Fibroblast of skin of back (primary cell): ENCODE measurements at places on chromosomes 6 and 20.

DNA sequence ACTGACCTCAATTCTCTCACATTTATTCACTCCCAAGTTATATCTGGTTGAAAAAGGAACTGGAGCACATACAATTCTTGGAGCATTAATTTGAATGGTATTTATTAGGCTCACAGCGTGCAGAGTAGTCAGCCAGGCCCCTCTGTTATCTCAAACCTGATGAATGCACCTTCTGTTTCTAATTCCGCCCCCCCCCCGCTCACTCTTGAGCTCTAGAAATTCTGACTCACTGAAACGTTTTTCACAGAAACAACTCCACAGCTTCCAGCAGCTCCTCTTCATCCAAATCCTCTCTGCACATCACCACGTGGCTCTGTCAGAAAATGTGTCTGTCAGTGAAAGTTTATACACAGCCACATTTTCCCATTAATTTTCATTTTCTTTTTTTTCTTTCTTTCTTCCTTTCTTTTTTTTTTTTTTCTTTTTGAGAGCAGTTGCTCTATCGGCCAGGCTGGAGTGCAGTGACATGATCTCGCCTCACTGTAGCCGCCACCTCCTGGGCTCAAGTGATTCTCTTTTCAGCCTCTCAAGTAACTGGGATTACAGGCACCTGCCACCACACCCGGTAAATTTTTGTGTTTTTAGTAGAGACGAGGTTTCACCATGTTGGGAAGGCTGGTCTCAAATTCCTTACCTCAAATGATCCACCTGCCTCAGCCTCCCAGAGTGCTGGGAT is 109.4 kb downstream of the TBXT start:
- DNase-seq: no peak

DNA sequence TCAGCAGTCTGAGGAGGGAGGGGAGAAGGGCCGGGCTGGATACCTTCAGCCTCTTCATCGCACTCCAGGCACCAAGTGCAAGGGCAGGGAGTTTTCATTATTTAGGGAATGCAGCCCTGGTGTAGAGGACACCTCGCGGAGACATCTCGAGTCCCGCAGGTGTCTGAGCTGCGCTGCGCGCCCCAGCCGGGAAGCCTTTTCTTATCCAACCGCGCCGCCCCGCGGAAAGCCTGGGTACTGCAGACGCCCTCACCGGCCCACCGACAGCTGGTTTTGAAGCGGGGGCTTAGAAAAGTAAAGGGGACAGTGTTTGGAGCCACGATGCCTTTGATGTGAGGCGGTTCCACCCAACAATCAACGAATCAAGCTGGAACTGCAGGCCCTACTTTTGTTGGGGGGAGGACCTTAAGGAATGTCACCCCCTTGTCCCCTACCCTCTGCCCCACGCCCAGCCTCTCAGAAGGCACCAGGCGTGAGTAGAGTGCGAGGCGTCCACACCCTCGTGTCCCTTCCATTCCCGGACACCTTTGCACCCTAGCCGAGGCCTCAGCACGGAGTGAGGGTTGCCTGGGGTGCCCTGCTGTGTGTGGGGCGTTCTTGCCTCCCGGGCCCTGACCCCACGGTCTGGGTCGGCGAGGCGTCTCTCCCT is 8.6 kb downstream of the NKX2-2 start:
- DNase-seq: peak; percentile 25

DNA sequence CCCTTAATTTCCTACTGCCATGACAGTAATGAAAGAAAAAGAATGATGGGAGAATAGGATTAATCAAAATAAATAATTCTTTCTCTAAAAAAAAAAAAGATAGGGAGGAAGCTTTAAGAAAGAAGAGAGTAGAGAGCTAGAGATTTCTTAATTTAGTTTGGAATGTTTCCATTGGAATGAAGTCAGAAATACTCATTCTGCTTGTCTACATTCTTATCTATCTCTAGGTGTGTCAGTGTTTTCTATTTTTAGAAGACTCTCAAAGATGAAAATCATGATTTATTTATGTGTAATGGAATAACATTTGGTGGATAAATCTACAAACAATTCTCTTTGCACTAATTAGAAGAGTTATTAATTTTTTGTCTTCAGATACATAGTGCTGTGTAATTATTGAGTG is 38.0 kb upstream of the HIVEP1 start:
- DNase-seq: peak; percentile 81

- DNase-seq: no peak
Observed at GRCh38 chr20:24477831-24478547, 8.6 kb downstream of the SYNDIG1 start.

- DNase-seq: no peak
Observed at GRCh38 chr20:58327211-58327610, 17.7 kb downstream of the RAB22A start.

DNA sequence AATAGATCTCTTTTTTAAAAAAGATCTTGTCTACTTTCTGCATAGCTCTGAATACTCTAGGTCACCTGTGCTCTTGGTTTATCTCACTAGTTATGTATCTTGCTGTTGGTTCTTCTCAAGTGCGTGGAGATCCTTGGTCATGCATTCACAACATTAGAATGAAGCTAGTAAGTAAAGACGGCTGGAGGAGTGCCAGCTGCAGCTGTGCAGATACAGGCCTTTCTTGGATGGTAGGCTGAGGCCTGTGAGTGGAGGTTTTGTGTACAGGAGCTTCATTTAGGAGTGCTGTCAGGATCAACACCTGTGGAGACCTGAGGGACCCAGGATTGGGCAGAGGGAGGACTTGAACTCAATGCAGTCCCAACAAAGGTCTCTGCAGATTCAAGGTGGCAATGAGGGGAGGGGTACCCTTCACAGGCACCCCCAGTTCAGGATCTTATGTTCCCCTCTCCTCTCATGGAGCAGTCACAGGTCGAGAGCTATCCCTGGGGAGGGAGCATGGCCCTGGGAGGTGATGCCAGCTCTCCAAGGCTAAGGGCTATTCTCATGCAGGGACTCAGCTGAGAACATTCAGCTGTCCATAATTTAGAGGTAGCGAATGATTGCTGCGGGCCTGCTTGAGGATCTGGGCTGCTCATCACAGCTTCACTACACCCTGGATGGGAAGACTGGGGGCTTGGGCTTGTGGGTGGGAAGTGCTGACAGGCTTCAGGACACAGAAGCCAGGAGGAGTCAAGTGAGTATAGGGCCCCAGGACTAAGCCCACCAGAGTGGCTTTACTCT is 98.9 kb upstream of the ENPP5 start:
- no peak for DNase-seq

DNA sequence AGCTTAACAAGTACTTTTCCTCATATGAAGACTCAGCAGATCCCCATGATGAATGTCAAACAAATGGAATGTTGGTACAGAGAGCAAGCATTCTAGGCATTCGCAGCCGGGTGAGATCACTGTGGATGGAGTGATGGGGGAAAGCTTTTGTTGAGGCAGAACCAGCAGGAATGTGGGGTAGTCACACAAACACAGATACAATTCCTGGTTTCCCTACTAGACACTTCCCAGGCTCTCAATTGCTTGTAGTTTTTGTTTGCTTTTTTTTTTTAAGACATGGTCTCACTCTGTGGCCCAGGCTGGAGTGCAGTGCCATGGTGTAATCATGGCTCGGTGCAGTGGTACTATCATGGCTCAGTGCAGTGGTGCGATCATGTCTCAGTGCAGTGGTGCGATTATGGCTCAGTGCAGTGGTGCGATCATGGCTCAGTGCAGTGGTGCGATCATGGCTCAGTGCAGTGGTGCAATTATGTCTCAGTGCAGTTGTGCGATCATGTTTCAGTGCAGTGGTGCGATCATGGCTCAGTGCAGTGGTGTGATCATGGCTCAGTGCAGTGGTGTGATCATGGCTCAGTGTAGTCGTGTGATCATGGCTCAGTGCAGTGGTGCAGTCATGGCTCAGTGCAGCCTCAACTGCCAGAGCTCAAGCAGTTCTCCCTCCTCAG is 15.4 kb upstream of the IER3 start:
- peak; percentile 100 for DNase-seq

DNA sequence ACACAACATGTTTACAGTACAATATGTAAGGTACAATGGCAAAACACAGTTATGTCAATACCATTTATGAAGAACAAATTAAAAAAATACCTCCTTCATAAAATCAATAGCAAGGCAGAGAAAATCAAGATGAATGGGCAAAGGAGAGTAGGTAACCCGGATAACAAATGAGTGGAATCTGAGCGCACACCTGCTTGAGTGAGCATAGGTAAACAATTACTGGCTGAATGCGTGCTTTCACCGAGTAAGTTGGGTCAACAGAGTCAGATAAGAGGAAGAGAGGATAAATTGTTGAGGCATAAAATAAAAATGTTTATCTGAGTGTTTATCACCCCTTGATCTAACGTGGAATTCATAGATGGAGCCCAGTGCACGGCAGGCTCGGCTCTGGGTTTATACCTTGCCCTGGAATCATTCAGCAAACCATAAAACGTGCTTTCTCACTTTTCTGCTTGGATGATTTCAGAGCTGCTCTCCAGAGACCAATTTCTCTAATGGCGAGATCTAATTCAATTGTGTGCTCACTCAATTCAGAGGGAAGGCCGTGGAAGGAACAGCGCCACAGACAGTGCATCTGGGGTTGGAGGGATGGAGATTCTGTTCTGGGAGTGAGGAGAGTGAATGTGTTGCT is 224.8 kb upstream of the MAP3K7 start:
- DNase-seq: no peak

- no peak for DNase-seq
Observed at GRCh38 chr6:37514837-37515236, 15.1 kb upstream of the CCDC167 start.

DNA sequence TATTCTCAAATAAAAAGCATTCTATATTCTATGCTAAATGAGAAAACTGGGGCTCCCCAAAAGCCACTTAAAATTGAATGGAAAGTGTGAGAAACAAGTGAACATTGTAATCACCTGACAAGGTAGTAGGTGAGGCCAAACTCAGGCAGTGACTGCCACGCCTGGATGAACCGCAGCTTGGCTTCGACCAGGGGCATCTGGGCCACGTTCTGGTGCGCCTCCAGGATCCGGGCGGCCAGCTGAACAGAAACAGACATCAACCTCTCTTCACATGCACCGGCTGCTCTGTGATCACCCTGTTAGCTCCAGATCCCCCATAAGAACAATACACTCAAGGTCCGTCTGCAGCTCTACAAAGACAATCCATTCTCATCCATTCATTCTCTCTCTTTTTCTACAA is 30.1 kb upstream of the LRRN4 start:
- no peak for DNase-seq

GRCh38 chr20:24935766-24936525 is 13.1 kb upstream of the CST7 start:
- DNase-seq: no peak

DNA sequence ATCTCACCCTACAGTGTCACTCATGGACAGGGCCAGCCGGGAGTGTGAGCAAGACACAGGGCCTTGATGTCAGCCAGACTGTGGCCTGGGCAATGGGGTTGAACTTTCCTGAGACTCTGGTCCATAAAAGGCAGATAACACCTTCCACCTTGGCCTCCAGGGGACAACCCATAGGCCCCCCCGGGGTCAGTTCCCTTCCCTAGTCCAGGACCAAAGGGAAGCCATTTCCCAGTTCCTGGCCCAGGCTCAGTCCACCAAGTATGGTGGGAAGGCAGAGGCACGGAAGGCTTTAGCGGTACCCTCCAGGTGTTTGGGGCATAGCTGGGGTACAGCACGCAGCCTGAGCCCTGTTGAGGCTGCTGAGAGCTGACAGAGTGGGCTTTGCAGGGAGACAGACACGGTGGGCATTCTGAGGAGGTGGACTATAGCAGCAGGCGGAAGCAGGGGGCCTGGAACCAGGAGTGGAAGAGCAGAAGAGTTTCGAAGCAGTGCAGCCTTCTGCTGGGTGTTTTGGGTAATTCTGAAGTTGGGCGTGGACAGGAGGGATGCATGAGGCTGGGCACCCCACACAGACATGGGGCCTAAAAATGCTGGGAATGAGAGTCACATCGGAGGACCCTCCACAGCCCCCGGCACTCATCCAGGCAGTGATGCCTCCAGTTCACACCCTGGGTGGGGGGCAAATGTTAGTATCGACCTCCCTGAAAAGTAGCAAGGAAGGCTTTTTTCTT is 43.9 kb upstream of the CD93 start:
- no peak for DNase-seq

DNA sequence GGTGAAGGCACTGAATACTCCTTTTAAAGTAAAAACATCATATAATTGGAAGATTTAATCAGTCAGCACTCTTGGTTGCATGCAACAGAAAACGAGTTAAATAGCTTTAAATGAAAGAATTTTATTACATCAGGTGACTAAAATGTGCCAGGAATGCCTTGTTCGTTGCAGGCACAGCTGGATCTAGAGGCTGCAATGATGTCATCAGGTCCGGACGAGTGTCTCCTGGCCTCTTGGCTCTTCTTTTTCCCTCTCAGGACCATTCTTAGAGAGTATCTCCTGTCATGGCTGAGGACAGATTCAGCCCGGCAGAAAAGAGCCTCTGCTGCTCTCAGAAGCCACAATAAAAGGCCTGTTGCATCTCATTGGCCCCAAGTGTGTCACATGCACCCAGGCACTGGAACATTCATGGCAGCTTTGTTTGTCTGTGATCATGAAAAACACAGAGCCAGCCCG is 510.7 kb upstream of the SULF2 start:
- peak; percentile 84 for DNase-seq

DNA sequence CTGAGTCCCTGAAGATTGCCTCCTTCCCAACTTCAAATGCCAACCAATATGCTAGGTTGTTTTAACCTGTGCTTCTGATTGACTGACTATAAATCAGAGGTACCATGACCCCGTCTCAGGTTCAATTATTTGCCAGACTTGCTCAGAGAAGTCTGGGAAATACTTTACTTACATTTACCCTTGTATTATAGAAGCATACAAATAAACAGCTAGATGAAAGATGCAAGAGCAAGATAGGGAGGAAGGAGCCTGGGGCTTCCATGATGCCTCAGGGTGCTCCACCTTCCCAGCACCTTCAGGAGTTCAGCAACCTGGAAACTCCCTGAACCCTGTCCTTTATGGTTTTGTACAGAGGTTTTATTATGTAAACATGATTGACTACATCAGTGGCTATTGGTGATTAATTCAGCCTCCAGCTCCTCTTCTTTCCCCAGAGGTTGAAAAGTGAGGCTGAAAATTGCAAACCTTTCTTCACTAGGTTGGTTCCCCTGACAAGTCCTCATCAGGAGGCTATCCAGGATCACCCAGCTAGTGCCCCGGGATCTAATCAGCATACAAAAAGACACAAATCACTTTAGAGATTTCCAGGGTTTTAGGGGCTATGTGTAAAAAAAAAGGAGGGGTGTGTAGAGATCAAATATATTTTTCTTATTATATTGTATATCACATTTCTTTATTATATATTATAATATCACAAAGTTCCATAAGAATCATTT is 547.7 kb downstream of the EPM2A start:
- no peak for DNase-seq
